Astrocyte (in vitro differentiated cells and primary cell): ENCODE measurements at places on chromosomes 4 and X.
A peak's percentile ranks its signal among the peaks of the same experiment; 100 is the strongest.

- DNase-seq, result peak; percentile 94
Observed at GRCh38 chr4:139419388-139419914, 34.5 kb upstream of the RAB33B start.

DNA sequence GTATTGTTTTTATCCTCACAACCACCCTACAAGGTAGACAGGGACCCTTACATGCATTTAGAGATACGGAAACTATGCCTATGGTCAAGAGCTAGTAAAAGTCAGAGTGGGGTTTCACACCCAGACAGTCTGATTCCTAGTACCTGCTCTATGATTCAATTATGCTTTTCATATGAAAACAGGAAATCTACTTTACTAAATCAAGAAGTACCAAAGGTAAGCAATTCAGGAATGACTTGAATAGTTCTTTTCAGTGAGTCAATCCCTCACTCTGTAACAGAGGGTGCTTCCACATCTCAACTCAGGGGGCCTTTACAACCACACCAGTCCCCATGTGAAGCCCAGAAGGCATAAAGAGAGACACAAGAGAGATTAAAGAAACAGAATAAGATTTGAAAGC, 191.4 kb downstream of the PPP3CA start:
- no peak for DNase-seq

GRCh38 chrX:129522184-129523078, 859 bp downstream of the SMARCA1 start:
- peak; percentile 48 for DNase-seq

GRCh38 chr4:184250795-184251669, 33.4 kb upstream of the ENPP6 start:
- peak; percentile 6 for DNase-seq

DNA sequence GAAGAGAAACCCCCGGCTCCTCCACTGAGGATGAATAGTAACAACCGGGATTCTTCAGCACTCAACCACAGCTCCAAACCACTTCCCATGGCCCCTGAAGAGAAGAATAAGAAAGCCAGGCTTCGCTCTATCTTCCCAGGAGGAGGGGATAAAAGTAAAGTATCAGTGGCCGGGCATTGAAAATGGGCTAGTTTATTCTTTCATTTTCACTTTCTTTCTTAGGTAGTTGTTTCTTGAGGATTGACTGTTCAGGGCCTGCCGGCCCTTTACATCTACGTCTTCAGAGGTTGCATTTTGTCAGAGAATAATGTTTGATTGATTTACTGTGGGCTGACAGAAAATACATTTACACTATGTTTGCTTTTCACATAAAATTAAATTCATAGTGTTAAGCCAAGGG, 27.1 kb downstream of the PAK3 start:
- DNase-seq, result no peak

DNA sequence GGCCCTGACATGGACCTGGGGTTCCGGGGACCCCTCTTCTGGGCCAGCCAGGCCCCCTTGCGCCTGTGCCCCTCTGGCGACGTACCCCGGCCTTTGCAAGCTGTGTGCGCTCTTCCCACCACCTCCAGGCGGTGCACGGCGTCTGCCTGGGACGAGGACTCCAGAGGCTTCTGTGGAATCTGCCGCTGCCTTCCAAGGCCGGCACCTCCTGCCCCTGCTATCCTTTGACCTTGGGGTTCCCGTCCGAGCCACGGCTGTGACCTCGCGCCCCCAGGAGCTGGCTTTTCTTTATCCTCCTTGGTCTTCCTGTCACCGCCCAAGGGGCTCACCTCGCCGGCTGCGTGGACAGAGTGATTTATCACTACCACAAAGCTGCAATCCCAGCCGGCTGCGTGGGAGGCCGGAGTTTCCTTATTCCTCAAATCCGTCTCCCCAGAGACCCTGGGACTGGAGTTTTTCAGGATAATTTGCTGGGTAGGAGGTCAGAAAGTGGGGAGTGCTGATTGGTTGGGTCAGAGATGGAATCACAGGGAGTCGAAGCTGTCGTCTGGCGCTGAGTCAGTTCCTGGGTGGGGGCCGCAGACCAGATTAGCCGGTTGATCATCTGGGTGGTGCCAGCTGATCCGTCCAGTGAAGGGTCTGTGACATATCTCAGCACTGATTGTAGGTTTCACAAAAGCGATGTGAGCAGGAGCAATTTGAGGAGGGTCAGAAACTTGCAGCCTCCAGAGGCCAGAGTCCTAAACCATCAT, 19.8 kb upstream of the PLCXD1 start:
- peak; percentile 38 for DNase-seq

DNA sequence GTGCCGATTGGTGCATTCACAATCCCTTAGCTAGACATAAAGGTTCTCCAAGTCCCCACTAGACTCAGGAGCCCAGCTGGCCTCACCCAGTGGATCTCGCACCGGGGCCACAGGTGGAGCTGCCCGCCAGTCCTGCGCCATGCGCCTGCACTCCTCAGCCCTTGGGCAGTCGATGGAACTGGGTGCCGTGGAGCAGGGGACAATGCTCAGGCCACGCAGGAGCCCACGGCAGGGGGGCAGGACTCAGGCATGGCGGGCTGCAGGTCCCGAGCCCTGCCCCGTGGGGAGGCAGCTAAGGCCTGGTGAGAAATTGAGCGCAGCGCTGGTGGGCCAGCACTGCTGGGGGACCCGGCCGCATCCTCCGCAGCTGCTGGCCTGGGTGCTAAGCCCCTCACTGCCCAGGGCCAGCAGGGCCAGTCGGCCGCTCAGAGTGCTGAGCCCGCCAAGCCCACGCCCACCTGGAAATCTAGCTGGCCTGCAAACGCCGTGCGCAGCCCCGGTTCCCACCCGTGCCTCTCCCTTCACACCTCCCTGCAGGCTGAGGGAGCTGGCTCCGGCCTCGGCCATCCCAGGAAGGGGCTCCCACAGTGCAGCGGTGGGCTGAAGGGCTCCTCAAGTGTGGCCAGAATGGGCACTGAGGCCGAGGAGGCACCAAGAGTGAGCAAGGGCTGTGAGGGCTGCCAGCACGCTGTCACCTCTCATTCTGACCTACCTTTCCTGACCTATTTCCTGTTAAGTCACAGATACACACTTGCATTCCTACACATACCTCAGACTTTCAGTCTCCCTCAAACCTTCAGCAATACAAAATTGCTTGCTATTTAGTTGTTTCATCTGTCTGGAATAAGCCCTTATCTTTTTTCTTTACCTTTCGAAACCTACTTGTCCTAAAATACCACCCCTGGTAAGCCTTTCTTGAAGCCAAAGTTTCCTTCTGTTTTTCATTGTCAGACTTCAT, 20.7 kb downstream of the UBE2K start:
- DNase-seq, result no peak

DNA sequence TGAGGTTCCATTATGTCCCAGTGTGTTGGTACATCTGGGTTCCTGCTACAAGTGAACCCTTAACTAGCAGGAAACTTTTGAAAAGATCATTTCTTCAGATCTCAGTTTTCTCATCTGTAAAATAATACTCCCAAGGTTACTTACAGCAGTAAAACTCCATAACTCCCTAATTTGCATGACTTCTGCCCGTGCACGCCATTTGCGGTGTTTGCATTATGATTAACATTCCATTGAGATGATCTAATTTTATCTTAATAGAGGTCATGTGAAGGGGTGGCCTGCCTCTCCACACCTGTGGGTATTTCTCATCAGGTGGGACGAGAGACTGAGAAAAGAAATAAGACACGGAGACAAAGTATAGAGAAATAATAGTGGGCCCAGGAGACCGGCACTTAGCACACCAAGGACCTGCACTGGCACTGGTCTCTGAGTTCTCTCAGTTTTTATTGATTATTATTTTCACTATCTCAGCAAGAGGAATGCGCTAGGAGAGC, 219.8 kb downstream of the TLL1 start:
- DNase-seq, result no peak

DNA sequence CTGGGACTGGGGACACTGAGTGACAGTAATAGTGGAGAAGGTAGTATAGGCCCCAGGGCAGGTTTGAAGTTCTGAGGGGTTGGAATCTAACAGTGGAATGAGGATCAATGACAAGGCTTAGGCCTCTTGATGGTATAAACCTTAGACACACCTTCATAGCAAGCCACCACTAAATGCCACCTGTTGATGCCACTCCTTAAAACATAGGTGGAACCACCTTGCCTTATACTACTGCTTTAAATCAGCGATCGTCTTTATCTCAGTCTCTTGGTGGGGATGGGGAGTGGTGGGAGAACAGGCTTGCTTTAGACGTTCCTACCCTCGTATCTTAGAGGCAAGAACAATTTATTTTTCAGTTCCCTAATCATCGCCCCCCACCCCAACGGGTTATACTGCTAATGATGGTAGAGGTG, 1.2 kb downstream of the RAB33B start:
- no peak for DNase-seq

DNA sequence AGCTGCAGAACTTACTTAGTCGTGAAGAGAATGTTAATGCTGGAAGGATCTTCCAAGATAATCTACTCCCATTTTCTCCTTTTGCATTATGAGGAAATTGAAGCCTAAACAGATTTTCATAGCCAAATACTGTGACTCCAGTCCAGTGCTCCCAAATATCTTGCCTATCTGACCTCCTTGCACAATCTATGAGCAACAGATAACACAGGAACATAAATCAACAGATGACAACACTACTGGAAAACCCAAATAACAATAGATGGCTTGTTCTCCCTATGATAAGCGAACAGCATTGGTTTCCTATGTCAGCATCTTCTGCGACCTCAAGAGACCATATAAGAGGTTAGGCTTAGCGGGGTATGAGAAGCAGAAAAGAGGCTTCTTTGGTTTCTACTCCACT, 88.0 kb downstream of the CORIN start:
- no peak for DNase-seq

- peak; percentile 70 for DNase-seq
Observed at GRCh38 chr4:145939856-145940255, 1.2 kb upstream of the ZNF827 start.

DNA sequence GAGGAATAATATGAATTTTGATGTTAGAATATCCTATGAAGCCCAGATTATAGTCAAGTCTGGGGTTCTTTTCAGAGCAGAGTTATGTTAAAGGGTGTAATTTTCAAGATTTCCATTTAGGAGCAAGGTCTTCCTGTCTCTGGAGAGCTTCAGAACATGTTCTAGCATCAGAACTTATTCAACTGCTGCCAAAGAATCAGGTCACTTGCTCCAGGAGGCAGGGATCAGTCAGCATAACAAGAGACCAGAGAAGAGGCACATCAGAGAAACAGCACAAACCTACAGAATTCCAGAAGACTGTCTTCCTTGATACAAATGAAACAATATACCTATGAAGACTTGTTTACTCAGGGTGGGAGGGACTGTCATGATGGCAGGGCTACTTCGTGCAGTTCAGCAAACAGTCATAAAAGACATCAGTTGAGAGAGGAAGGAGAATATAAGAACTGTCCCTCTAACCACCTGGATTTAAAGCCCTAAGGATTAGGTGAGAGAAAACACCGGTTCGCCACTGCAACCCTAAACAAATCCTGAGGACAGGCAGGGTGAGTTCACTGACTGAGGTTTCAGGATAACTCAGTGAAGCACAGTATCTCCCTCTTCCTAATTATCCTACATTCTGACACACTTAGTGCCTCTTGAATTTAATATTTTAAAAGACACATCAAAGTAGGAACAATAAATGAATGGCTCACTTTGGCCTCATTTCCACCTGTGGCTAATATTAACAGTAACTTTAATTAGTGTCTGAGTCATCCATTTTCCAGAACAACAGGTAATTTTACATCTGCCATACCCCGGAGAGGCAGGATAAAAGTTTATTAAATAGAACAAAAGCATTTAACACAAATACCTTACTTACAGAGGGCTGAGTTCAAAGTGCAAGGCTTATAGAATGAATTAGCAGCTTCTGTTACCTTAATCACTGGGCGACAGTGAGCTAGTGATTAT, 93.0 kb downstream of the HDAC8 start:
- no peak for DNase-seq

- DNase-seq, result no peak
Observed at GRCh38 chr4:184957446-184958115, 60.7 kb upstream of the HELT start.

DNA sequence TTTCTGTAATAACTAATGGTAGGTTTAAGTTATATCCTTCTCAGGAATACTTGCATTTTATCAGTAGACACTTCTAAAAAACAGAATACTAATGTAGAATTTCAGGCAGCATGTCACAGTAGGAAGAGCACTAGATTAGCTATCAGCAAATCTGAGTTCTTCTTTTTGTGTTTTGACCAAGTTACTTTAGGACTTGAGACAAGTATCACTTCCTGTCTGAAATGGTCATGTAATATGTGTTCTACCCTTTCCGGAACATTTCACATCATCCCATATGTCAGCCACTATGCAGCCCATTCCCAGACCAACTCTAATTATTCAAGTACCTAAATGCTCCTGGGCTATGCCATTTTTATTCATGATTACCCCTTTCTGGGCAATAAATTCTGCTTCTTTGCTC, 401.8 kb upstream of the RPS6KA3 start:
- DNase-seq, result no peak

DNA sequence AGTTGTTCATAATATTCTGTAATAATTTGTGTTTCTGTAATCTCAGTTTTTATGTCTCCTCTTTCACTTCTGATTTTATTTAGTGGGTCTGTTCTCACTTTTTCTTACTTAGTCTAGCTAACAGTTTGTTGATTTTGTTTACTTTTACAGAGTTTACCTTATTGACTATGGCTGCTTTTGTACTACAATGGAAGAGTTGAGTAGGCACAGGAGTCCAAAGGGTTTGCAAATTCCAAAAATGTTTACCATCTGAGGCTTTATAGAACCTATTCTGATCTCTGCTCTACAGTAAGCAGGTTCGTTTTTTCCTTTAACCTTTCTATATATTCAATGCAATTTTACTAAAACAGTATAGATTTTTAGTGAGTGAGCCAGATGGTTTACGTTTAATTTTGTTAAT, 55.1 kb downstream of the UGT2B17 start:
- no peak for DNase-seq

DNA sequence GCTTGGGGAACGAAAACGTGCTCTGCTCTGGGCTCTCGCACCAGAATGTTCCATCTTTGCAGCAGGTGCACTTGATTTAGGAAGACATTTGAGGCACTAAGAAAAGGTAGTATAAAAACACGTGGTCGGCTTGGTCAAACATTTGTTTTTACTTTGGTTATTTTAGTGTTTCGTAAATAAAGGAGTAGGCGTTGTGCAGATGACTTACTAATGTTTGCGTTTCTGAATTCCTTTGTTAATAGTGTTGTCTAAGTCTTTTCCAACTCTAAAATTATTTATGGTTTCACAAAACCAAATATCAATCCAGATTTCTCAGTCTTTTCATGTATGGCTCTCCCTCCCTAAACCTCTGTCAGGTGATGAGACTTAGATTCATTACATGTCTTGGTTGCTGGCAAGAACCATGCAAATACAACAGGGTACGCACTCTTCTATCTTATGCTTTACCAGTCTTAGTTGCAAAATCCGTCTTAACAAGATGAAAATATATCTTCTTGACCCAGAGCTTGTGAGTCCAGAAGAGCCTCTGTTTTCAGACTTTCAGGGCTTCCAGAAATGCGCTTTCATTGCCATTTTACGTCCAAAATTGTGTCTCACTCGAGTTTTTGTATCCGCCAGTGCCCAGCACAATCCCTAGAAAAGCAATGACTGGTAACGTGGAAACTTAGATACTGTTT, 686 bp downstream of the MTHFD2L start:
- DNase-seq, result peak; percentile 2

DNA sequence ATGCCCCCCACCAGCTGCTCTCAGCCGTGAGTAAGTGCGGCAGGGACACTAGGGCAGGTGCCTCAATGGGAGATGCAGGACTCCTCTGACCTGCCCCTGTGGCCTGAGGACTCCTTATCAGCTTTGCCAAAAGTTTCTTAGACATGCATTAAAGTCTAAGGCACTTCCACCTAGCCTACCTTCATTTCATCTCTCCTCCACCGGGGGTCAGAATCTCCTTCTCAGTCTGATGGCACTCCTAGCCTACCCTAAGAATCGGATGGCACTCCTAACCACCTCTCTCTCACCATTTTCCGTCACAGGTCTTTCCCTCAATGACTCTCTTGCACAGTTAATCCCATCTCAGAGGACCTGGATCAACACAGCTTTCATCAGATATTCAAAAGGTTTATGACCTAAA, 85.9 kb downstream of the OTC start:
- DNase-seq, result no peak
